ENCODE measurements at places on chromosomes 1 and 21.

GRCh38 chr1:180898441-180899219, 14.1 kb upstream of the KIAA1614 start:
- DNase-seq: no peak

DNA sequence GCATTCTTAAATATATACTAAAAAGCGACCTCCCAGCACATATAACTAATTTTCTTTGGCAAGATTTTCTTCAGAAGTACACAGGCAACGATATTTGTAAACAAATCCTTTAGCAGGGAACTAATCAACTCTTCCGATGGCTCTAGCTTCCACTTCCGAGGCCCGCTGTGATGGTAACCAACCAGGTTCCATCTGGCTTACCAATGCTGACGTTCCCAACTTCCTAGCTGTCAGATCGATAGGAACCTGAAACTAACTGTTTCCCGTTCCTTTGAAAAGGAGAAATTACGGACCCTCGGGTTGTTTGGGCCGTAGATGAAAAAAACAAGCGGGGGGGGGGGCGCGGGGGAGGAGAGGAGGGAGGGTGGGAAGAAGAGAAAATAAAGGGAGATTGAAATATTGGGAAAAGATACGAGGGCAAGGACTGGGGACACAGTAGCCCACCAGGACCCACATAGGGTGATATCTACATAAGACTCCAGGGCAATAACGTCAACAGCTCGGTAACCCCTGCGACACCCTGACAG, 513 bp downstream of the GTF2B start:
- DNase-seq: peak; percentile 26

DNA sequence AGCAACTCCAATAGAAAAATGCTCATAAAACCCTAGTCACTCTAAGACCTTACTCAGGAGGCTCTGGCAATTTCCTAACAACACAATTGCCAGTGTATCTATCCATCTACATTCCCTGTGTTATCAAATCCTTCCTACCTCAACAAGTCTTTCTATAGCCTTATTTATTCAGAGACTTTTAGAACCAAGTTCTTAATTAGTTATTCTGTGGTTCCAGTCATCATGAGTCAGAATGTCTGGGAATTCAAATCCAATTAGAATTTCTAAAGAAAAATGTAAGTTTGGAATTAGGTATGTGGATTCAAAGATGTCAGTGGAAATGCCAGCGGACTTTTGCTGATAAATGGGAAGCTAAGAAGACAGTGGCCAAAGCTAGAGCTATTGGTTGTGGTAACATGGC, 302.6 kb upstream of the C1orf87 start:
- DNase-seq: no peak

DNA sequence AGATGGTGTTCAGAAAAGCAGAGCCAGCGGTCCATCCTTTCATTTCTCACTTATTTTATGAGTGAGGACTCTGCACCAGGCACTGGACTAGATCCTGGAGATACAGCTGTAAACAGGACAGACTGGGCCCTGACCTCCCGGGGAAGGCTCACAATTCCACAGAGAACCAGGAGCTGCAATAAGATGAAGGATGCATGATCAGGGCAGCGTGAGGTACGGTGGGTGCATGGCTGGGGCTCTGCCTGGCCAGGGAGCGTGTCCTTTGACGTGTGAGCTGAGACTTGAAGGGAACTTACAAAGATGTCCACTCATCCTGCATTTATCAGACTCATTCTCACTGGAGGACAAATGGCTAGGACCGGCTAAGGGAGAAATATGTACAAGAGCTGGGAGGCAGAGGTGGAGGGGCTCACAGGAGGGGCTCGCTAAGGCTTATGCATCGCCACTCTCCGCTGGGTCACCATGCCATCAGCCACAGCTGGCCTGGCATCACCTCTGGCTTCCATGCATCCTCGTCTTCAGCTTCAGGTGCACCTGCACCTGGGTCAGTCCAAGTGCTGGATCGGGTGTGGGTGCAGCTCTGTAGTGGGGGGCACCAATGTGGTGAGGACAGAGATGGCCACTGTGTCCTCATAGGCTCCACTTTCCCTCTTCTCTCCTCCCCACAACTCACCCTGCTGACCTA, 213.9 kb downstream of the TOMM20 start:
- DNase-seq: no peak

- DNase-seq: peak; percentile 25
Observed at GRCh38 chr1:230632273-230632873, 9.9 kb upstream of the COG2 start.

DNA sequence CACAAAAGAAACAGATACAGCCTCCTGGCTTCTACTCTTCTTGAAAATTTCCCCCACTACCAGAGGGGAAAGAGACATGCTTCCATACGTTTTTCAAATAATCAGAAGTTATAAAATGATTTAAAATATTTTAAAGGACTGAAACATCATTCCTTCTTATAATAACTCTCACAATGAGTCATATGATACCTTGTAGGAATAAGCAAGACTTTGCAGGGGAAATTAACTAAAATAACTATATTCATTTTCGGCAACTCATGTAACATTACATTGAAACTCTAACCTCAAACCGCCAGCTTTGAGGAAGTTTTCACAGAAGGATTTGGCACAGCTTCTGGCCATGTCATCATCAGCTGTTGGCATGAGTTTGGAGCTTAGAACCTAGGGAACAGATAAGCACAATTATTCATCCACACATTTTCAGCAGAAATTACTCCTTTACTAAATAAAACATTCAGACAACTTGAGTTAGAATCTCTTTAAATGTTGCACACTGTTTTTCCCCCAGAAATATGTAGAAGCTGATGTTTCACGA, 85.9 kb downstream of the USP24 start:
- no peak for DNase-seq

DNA sequence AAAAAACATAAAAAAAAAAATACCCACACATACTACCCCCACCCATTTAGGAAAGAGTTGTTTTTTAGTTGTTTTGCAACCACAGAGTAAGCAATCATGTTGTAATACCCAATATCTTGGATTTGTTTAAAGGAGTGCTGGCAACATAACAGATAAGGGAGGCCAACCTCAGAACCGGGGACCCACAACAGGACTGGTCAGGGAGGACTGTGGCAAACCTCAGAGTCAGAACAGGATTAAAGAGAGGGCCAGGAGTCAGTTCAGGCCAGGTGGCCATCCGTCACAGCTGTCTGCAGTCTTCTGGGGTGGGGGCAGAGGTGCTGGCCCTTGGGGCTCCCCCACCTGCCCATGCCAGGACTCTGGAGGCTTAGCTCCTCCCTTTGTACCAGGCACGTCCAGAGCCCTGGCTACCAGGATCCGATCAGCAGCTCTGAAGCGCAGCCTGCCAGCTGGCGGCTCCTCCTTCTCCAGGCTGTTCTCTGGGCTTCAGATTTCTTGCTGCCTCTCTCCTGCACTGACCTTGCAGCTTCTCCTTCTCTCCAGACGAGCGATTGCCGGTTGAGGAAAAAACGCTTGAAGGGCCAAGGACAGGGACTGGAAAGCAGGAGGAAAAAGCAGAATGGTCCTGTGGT, 7.9 kb downstream of the H6PD start:
- DNase-seq: no peak

DNA sequence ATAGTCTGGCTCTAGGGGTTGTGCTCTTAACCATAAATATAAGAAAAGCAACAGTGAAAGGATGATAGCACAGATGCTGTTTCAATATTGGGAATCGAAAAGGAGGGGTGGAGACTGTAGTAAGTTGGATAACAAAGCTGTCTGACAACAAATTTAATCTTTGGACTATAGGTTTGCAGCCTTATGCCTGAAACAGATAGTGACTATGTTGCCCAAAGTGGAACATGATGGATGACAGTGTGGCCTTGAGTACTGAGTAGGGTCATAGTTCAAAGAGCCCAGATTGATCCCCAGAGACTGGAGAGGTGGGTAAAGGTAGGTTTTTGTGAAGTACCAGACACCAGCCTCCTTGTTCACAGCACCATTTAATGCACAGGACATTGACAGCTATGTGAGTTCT, 144.0 kb upstream of the PALMD start:
- no peak for DNase-seq

DNA sequence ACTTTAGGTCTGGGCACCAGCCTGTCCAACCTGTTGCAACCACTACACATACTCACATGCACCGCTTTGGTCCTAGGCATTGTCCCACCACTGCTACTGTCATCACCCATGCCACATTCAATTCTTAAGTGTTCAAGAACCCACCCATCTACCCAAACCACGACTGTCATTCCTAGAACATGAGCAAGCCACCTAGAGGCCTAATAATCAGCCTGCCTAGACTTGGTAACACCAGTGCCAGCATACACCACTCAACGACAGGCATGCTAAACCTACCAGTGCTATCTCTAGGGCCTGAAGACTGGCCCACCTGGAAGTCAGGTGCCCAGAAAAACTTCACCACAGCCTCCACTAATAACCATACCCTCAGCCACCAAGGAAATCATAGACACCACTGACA, 532.8 kb upstream of the DEPDC1 start:
- no peak for DNase-seq

- no peak for DNase-seq
Observed at GRCh38 chr1:40383095-40383487, 9.6 kb downstream of the SMAP2 start.

- DNase-seq: no peak
Observed at GRCh38 chr1:185821612-185822385, 87.6 kb downstream of the HMCN1 start.

- no peak for DNase-seq
Observed at GRCh38 chr1:60483509-60483908, 409.9 kb upstream of the C1orf87 start.

GRCh38 chr1:39368045-39368444, 123.4 kb upstream of the BMP8A start:
- no peak for DNase-seq

DNA sequence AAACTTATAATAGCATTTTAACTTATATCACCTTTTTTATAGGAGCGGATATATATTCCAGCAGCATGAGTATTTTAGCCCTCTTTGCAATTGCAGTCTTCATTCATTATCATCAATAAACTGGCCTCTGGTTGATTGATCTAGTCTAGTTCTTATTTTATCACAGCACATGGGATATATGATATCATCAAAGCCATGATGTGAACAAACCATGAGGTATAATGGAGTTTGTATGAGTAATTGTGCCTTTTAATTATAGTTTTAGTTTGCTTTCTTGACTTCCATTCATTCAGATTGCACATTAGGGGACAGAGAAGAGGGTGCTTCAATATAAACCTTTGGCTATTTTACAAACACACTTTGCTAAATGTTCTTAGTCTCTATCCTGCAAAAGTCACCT, 3.5 kb upstream of the UBR4 start:
- DNase-seq: no peak

GRCh38 chr1:53959664-53960250, 13.6 kb downstream of the LRRC42 start:
- DNase-seq: peak; percentile 42

DNA sequence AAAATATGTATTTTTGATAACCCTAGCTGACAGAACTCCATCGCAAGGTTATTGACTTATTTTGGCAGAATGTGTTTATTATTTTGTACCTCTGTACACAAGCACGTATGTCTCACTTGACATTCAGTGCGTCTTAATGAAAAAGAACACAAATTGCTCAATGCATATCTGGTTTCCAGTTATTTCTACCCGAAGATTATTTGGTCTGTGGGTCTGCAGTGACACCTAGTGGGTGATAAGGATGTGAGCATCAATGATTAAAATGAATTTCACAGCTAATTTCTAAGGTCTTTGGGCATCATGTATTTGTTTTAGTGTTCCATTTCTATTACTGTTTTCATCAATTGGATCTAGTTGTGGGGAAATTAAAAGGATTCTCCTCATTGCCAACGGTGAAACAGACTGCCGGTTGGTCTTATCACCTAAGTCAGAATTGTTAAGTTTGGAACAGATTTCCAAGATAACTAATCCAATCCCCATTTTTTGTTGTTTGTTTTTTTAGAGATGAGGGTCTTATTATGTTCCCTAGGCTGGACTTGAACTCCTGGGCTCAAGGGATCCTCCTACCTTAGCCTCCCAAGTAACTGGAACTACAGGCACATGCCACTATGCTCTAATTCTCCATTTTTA, 13.9 kb downstream of the DDX20 start:
- peak; percentile 51 for DNase-seq

DNA sequence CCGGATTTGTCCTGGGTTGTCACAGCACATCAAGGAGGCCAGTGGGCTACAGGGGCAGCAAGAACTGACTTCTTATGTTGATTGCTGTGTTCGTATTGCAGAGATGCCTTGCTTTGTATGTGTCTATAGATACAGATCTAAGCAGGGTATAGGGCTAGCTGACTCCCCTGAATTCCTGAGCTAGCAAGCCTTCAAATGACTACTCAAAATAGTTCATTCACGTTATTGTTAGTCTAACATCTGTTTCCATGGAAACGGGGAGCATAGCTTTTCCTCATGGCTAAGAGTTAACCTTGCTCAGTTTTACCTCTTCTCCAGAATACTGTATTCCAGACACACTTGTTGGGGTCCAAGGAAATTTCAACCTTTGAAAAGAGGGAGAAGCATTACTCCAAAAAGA, 24.1 kb downstream of the TRIM45 start:
- no peak for DNase-seq

- no peak for DNase-seq
Observed at GRCh38 chr21:26491663-26492062, 81.4 kb downstream of the CYYR1 start.

GRCh38 chr1:226870026-226870400, 403 bp upstream of the PSEN2 start:
- no peak for DNase-seq

DNA sequence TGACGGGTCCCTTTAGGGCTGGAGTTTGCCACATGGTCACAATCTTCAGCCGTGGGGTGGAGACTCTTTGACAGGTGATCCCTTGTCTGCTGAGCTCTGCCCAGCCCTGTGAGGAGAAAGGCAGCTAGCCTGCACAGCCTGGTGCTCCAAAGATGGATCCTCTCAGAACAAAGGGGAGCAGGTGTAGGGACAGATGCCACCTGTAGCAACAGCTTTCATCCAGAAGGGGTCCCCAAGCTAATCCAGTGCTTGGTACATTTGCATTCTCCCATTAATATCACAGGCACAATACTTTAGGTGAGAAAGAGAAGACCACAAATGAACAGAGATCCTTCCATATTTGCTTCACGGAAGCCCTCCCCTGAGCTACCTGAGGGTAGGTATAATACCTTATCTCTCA, 93.2 kb downstream of the CCDC185 start:
- DNase-seq: no peak
